EL (cell line): ENCODE measurements at places on chromosomes 13 and 19.
A peak's percentile ranks its signal among the peaks of the same experiment; 100 is the strongest.

- no peak for DNase-seq
Observed at GRCh38 chr13:110348309-110349105, 41.4 kb downstream of the COL4A2 start.

GRCh38 chr19:56732976-56733375 lies 61.4 kb upstream of the ZNF835 start:
- no peak for DNase-seq

GRCh38 chr19:51116736-51117286 lies 7.9 kb upstream of the SIGLEC9 start:
- no peak for DNase-seq

GRCh38 chr19:30932854-30933253 lies 416.4 kb downstream of the TSHZ3 start:
- DNase-seq = no peak

DNA sequence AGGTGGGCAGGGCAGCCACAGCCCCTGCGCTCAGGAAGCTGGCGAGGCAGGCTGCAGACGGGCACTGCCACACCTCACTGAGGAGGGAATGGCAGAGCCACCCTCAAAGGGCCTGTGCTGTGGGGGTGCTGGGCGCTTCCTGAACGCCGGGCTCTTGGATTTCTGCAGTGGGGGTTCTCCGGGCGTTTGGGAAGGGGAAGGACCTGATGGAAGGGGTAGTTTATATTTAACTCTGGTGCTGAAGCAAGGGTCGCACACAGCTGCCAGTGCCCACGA lies 10.5 kb downstream of the GNA11 start:
- DNase-seq = no peak

GRCh38 chr13:35475960-35476943 lies at the start of gene MAB21L1:
Gene MAB21L1, minus strand, starts transcription at chr13:35476689. Its CDS starts 551 bp downstream, at chr13:35476138.
- DNase-seq = peak; percentile 95

DNA sequence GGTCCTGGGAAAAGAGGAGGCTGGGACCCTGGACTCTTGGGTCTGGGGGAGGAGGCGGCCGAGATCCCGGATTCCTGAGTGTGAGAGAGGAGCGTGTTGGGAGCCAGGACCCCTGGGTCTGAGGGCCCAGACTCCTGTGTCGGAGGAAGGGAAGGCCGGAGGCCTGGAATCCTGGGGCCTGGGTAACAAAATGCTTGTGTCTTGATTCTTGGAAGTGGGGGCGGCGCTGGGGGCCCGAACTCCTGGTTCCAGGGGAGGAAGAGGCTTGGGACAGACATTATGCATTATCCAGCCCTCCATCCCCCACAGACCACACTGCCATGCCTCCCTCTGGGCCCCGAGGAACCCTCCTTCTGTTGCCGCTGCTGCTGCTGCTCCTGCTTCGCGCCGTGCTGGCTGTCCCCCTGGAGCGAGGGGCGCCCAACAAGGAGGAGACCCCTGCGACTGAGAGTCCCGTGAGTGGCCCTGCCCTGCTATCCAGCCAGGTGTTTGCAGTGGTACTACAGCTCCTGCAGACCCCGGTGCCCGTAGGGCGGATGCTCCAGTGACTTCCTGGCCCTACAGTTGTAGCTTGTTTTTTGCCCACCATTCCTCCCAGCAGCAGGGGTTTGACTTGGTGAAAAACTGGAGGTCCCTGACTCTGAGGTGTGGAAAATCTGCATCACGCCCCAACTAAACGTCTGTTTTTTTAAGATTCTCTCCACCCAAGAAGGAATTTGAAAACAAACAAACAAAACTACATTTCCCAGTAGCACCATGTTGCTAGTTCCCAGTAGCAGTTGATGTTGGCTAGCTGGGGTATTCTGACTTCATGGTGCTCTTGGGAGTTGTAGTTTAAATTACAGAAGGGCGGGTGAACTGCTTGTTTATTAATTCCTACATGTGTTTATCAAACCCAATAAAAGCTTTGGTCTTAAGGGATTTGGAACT lies 630 bp downstream of the NUCB1 start:
- peak; percentile 29 for DNase-seq

GRCh38 chr13:103883164-103883563 lies 816.9 kb upstream of the SLC10A2 start:
- peak; percentile 76 for DNase-seq

DNA sequence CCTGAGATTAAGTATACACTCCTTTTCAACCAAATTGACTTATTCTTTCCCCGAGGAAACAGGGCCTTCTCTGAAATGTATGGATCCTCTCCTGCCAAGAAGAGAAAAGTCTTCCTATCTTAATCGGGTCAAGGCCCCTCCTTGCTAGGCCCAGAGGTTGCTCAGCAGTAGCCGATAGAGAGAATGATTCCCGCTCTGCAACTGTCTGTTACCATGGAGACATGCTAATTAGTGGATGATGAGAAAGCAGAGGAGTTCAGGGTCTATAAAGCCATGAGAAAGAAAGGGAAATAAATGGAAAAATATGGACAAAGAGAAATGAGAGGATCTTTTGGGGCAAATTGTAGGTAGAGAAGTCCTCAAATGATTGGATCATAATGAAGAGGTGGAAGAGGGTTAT lies 103.5 kb downstream of the POU4F1 start:
- no peak for DNase-seq

DNA sequence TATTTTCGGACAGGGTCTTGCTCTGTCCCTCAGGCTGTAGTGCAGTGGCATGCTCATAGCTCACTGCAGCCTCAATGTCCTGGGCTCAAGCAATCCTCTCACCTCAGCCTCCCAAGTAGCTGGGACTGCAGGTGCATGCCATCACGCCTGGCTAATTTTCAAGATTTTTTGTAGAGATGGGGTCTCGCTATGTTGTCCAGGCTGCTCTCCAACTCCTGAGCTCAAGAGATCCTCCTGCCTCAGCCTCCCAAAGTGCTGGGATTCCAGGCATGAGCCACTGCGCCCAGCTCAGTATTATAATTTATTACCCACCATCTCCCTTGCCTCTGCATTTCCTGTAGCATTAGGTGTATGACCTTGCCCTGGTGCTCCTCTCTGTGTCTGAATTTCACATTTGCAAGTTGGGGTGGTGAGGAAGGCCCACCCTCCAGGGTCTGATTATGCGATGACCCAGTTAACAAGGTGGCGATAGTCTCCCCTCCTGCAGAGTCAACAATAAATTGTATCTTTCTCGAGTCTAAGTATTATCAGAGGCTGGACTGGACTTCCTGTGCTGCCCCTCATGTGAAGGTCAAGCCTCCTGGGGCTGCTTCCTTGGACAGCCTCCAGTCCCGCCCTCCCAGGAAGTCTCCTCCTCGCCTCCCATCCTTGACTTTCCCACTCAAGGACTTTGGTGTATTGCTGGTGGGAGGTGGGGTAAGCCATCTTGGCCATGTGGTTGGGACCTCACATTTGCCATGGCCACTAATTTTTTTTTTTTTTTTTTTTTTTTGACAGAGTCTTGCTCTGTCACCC lies 1.5 kb upstream of the TUBB4A start:
- DNase-seq = no peak

GRCh38 chr19:44628793-44629192 lies 14.9 kb upstream of the PVR start:
- no peak for DNase-seq

GRCh38 chr13:114077099-114077932 lies 55.1 kb downstream of the RASA3 start:
- no peak for DNase-seq

GRCh38 chr13:33286128-33286527 lies 573 bp upstream of the STARD13 start:
- DNase-seq = no peak

DNA sequence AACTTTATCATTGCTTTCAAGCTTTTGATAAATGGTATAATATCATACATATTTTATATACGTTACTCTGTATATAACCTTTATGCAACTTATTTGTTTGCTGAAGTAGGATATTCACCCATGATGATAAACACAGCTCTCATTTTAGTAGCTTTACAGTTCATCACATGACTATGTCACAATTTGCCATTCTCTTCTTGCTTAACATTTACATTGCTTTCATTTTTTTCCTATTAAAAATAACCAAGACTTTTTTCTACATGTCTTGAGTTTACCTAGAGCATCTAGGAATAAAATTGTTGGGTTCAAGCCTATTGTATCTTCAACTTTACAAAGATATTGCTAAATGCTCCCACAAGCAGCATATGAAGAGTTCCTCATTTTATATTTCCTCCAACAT lies 54.0 kb downstream of the KCNRG start:
- DNase-seq = no peak
